ENCODE measurements at places on chromosomes 2 and 18.

GRCh38 chr2:144876013-144876412 lies 356.1 kb upstream of the ZEB2 start:
- no peak for DNase-seq

GRCh38 chr2:96537066-96537733 lies 648 bp downstream of the ARID5A start:
- DNase-seq: peak; percentile 36

GRCh38 chr2:8500124-8501054 lies 181.5 kb upstream of the ID2 start:
- no peak for DNase-seq

DNA sequence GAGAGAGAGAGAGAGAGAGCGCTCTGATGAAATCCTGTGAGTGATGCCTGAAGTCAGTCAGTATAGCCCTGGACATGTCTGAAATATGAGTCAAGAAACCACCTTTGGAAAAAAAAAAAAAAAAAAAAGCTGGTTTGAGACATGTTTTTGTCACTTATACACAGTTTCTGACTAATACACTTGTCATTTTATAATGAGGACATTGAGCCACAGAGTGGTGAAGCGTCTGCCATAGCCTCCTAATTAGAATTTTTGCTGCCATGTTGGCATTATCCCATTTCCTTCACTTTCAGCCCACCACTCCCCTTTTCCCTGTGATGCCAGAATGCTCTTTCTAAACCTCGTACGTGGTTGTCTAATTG lies 15.7 kb upstream of the MYO3B start:
- no peak for DNase-seq

- no peak for DNase-seq
These were observed 3.1 kb downstream of the FIGN start for GRCh38 chr2:163732727-163733126.

- DNase-seq: no peak
These were observed 81.3 kb downstream of the SCN3A start for GRCh38 chr2:165122521-165122920.

- no peak for DNase-seq
These were observed 705 bp downstream of the YES1 start for GRCh38 chr18:811182-811891.

DNA sequence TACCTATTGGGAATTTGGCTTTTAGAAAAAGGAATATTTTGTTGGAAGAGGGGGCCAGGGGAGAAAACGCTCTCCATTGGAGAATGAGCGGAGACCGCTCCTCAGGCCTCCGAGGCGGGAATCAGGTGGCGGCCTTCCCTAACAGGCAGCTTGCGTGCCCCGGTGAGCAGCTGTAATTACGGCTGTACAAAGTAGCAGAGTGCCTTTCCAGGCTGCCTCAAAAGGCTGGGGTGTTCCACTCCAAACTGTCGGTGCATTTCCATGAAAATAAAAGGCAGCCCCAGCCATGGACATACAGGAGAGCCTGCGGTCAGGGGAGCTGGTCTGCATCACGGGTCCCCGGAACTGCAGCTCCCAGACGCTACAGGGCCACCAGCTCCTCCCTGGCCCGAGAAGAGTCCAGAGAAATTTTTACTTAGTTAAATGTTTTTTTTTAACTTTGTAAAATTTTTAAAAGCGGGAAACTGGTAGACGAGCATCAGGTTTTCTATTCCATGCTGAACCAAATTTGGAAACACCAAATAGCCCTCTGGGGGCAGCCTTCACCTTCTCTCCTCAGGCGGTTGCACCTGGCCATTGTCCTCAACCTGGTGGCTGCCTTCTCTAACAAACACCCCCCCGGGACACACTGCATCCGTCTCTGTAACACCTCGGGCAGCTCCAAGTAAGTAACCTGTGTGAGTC lies 209.3 kb upstream of the SALL3 start:
- DNase-seq: no peak

GRCh38 chr2:207183506-207183905 lies 17.8 kb upstream of the KLF7 start:
- no peak for DNase-seq

- no peak for DNase-seq
These were observed 213.4 kb downstream of the LTBP1 start for GRCh38 chr2:33160191-33160590.

DNA sequence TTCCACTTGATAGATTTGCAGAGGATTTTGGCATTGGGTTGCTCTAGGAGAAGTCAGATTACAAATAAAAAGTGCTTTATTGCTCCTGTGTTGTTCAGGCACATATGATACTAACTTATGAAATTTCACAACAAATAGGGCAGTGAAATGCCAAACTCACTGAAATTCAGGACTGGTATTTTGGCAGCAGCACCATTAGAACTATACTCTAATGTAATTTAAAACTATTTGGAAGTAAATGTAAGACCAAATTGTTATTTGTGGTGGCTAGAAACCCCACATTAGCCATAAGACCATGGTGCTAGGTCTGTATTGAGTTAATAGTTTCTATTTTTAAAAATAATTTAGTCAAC lies 57.2 kb downstream of the SPTBN1 start:
- no peak for DNase-seq

DNA sequence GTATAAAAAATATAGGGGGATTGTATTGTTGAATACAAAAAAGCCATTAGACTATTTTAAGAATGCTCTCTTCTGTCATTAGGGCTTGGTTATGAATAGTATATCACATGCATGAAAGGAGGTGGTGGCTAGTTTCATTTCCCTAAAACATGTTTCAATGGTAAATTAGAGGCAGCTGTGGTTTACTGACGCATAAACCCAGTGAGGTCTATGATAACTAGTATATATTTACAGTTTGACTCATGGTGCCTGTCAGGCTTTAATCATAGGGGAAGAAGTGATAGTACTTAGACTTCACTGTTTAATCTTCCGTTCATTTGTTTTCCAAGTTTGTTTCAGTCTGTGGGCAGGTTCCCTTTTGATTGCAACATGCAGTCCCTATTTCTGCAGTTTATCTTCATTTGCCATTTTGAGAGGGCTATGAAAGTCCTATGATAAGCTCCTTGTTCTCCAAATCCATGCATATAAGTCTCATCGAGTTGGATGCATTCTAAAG lies 55.1 kb upstream of the MAP4K3 start:
- DNase-seq: no peak

DNA sequence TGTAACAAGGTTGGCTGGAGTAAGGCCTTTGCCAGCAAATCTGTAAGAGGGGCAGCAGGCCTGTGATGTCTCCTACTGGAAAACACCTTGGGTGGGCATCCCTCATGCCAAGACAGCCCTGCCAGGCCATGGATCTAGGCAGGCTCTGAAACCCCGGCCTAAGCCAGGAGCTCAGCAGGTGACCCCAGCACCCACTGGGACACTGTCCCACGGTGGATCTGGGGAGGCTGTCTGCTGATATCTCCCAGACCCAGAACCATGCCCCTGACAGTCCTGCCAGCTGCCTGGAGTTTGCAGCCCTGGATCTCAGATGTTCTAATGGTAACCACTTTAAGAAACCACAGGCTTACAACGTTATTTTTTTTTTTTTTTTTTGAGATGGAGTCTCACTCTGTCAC lies 117.7 kb downstream of the ZNF516 start:
- DNase-seq: no peak
